Fibroblast of skin of back (primary cell): ENCODE measurements at places on chromosomes 6 and 20.

DNA sequence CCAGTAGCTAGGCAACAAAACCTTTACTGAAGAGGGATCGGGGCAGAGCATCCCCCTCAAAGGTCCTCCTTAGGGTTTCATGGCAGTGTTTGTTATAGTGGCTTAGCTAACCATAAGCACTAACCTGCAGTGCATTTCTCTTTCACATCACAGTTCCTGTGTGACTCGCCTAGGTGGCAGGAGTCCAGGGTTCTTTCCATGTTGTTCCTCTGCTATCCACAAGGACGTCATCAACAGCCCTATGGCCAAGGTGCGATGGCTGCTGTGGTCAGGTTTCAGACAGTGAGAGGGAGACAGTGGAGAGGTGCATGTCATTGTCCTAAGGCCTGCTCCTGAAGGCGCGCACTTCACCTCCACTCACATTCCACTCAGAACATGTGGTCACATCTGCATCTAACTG is 38.8 kb upstream of the FOXA2 start:
- DNase-seq: no peak

DNA sequence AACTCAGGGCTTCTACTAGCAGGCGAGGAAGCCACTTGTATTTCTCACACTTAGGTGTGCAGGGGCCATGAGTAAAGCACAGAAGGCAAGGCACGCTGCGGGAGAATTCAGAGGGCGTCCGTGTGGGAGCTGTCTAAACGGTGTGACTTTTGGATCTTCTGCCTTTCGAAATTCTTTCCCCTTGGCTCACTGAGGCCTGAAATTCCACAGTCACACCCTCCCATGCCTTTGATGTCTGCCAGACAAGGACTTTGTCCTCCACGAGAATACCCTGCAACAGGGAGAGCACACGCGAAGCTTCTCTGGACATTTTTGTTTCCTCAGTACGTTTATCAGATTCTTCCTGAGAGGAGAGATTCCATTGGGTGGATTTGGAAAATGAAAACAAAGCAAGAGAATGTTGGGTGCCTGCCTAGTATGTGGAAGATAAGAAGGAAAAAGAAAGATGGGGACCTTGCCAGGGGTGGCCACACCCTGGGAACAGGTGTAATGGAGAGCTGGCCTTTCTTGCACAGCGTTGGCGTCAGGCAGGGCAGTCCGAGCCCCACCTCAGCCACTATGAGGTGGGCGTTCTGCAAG is 235.7 kb downstream of the MYLK4 start:
- DNase-seq: no peak

- no peak for DNase-seq
These were observed 28.5 kb downstream of the KDM1B start for GRCh38 chr6:18183766-18184165.

DNA sequence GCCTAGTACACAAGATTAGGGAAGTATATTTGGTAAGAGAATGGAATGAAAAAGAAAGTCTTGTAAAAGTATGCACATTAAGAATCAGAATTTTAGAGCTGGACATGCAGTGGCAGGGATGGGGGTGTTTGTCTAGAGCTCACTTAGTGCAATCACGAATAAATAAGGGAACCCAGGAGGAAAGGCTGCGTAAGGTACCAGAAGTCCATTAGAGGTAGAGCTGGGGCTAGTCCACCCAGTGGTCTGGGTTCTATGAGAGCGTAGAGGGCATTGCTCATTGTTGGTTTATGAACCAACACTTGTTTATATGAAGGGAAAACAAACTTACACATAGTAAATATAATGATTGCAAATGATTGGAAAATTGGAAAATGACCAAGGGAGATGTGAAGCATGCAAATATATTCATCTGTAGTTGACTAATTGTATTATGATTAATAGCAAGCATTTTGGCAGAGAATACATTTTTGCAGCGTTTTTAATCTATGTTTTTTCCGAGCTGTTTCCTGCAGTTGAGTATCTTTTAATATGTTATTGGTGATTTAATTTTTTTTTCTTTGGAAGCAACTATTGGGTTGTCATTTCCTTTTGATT is 3.2 kb downstream of the CDC40 start:
- no peak for DNase-seq

DNA sequence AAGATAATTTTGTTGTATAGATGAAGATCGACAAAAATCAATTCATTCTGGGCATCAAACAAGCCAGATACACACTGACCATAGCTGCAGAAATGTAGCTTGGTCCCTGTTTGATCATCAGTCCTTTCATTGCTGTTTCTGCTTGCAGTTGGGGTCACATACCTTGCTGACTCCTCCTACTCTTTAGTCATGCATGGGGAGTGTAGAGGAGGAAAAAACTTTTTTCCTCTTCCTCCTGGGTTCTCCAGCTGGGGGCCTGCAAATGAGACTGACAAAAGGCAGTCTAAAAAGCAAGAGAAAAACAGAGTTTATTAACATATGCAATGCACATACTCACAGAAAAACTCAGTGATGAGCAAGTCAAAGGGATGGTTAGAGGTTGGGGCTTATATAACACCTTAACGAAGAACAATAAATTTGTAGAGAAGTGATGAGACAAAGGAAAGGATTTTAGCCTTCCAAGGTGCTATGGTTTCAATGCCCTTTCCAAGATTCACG is 105.8 kb downstream of the QRSL1 start:
- DNase-seq: no peak

- peak; percentile 51 for DNase-seq
These were observed 154.0 kb upstream of the LAMP5 start for GRCh38 chr20:9360431-9360830.

GRCh38 chr6:75557068-75557467 is 44.6 kb upstream of the SENP6 start:
- DNase-seq: no peak

DNA sequence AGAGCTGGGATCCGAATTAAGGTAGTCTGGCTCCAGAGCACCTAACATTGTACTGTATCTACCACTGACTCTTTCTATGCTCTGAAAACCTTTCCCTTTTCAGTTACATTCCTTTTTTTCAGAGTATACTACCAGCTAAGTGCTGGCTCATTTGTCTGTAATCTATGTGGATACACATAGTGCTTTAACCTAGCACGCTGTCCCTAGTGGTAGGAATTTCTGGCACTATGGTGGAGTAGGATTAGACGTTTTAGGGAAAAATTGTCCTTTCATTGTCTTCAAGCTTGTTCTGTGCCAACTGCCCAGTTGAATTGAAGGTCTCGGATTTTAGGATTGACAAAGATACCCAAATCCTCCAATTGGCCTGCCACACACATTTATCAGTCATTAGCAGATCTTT is 259.1 kb upstream of the FERMT1 start:
- DNase-seq: peak; percentile 25

GRCh38 chr6:109458774-109459531 is 3.4 kb upstream of the MICAL1 start:
- DNase-seq: no peak

DNA sequence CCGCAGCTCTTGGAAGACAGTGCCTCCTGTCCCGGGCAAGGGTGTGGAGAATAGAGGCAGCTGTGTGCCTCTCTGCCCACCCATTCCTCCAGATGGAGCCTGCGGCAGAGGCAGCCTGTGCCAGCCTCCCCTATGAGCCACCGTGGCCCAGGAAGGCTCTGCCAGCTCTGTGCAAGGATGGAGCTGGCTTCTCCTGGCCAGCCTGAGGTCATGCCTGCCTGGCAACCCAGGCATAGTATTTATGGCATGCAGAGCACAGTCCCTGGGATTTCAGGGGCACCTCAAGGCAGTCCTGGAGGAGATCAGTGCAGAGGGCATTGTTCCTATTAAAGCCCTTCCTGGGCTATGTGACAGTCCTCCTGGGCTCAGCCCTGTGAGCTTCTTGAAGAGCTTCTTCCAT is 1.5 kb downstream of the EPB41L1 start:
- no peak for DNase-seq

GRCh38 chr6:143294265-143294860 is 156.1 kb downstream of the ADAT2 start:
- peak; percentile 39 for DNase-seq

DNA sequence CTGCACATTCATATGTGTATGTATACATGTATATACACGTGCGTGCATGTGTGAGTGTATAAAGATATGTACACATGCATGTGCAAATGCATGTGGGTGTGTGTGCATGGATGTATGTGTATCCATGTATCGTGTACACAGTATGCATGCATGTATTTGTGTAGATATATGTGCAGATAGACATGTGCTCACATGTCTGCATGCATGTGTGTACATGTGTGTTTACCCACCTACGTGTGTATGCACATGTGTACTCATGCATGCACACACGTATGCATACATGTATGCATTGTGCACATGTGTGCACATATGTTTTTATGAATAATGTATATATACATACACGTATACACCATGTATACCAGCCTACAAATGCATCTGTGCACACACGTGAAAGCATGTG is 80.3 kb upstream of the ZNF322 start:
- no peak for DNase-seq

DNA sequence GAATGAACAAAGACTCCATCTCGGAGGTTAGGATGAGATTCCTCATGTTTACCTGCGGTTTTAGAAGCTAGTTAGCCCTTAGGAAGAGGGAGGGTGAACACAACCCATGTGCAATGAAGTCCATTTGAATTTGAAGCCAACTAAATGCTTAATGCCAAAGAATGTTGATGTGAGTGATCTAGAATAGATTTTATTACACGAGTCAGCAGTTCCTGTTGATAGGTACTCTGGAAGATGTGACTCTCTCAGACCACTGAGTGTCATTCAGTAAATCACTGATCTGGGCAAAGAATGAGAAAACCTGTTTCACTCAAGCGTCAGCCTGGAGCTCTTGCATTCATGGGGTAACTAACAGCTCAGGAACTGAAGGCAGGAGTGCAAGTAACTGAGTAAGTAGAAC is 106.3 kb downstream of the TBC1D7 start:
- DNase-seq: no peak

DNA sequence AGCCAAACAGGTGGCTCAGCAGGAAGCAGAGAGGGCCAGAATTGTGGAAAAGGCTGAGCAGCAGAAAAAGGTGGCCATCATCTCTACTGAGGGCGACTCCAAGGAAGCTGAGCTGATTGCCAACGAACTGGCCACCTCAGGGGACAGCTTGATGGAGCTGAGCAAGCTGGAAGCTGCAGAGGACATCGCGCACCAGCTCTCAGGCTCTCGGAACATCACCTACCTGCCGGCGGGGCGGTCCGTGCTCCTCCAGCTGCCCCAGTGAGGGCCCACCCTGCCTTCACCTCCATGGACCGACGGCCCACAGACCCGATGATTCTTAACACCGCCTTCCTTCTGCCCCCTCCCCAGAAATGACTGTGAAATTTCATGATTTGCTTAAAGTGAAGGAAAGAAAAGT is 17.8 kb upstream of the RAET1L start:
- DNase-seq: no peak

GRCh38 chr20:11553603-11554002 is 364.1 kb upstream of the BTBD3 start:
- no peak for DNase-seq

- no peak for DNase-seq
These were observed 304.9 kb downstream of the CD109 start for GRCh38 chr6:74000666-74001490.

GRCh38 chr6:37314487-37315156 is 39.2 kb upstream of the RNF8 start:
- DNase-seq: peak; percentile 43

DNA sequence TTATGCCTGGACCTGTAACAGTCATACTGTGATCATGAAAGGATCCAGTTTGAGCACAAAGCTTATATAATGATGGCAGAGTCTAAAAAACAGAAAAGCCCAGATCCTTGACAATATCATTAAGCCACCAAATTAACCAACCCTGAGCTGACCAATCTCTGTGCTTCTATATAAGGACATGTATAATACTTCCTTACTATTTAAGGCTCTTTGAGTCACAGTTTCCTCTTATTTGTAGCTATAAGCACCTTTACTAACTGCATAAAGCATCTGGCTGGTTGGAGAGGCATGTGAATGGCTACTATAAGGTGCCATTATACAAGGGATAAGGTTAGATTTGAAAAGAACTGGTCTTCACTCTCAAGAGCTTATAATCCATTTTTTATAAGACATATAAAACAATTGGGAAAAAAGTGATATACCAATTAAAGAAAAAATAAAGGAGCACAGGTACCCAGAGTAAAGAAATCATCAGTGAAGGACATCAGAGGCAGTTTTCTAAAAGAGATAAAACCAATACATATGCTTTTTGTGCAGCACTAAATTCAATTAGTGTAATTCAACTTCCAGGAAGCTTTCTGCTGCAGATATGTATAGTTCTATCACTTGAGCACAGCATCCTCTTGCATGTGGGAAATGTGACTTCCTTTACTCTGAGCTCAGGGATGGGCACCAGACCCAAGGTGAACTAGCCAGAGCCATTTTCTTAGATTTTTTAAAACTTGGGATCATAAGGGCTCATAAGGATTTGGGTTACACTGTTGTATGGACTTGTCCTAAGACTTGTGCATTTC is 121.0 kb downstream of the BTBD9 start:
- no peak for DNase-seq

GRCh38 chr20:43840382-43841070 is 74.1 kb upstream of the TOX2 start:
- DNase-seq: peak; percentile 15

GRCh38 chr6:149150301-149150700 is 167.2 kb upstream of the TAB2 start:
- DNase-seq: no peak

- peak; percentile 82 for DNase-seq
These were observed 39.8 kb upstream of the ARHGAP18 start for GRCh38 chr6:129749749-129750120.

- DNase-seq: peak; percentile 12
These were observed 41.3 kb downstream of the CDYL start for GRCh38 chr6:4817551-4817950.

DNA sequence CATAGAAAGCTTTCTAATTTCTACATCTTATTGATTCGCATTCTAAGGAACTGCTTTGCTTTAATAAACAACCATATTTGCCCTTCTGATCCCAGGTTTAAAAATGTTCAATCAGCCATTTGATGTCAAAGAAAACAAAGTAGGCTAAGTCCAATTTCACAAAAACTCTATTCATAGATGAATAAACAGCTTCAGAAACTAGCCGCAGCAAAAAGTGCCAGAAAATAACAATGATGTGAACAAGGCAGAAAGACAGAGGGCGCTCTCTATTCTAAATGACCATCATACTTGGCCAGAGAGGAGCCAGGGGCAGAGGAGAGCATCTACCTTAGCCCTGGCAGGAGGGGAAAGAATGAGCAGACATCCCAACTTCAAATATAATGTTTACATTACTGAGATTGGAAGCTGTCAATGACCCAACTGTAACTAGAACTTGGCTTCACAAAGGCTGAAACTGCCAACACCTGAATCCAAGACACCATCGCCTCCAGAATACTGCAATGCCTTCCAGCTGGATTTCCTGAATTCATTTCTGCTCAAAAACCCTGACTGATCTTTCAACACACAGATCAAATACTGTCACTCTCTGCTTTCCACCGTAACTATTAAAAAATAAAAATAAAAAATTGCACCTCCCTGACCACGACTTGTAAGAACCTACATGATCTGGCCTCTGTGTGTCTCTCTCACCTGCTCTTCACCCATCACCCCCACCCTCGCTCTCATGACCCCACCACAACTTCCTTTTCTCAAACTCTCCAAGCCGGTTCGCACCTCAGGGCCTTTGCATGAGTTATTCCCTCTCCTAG is 9.5 kb downstream of the CNKSR3 start:
- no peak for DNase-seq
